CD8-positive, alpha-beta memory T cell (primary cell): ENCODE measurements at places on chromosomes 16 and 17.

DNA sequence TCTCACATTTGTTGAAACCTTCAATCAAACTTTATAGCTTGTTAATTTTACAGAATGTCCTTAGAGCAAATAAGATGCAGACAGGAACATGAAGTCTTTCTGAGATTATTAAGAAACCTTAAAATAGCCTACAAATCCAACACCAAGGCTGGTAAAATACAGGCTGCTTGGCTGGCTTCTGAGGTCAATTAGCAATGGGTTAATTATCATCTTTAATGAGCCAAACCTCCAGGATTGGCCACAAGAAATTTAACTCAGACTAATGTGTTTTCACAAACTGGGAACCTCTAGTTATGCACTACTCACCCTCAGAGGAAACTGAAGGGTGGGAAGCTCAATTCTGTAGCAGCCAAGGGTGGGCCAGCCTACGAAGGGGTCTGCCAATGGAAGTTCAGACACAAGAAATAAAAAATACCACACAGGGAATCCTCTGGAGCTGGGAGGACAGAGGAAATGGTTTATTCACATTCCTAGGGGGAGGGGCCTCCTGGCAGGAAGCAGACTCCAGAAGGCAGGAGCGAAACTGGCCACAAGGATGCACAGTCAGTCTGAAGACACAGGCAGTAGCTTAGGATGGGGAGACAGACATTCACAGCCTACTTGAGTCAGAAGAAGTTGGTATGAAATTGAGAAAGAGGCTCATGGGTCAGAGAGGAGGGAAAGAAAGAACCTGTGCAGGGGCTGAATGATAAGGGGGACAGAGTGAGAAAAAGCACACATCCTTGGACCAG, 36.1 kb downstream of the HIC1 start:
- DNase-seq = no peak

GRCh38 chr17:80523054-80523744, 21.4 kb upstream of the RPTOR start:
- no peak for DNase-seq

DNA sequence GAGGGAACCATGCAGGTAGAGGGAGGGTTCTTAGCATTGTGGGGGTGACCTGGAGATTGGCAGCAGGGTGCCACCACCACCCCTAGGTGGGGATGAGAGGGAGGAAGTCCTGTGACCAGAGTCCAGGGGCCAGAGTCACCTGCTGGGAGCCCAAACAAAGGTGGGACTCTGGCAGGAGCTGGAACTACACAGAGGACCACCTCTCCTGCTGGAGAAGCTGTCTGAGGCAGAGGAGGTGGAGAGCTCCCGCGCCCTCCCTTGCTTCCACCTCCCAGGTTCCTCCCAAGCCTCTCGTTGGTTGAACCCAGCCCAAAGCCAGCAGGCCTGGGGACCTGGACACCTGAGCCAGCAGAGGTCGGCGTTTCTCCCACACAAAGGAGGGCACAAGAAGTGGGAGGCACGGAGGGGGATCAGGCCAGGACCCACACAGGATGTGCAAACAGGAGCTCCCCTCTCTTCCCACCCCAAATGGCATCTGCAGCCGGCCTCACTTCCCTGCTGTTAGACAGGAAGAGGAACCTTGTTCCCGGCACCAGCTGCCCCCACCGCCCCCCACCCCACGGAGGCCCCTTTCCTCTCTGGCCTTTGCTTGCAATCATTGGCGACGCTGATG, 154.6 kb downstream of the SEC14L1 start:
- no peak for DNase-seq

DNA sequence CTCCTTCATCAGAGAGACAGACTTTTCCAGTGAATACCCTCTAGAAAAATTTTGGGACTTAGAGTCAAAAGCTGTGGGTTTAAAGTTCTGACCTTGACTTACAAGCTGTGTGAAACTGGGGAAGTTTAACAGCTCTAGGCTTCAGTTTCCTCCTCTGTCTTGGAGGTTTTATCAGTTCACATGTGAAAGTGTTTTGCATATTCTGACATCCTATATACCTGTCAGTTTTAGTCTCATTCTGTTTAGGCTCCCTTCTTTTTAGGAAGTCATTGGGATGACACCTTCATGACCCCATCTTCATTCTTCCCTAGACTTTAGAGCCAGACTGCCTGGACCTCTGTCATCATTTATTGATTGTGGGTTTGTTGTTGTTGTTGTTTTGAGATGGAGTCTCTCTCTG, 44.4 kb downstream of the YPEL2 start:
- no peak for DNase-seq

- DNase-seq = peak; percentile 48
Measured at GRCh38 chr16:78122774-78123315, 23.4 kb downstream of the WWOX start.

DNA sequence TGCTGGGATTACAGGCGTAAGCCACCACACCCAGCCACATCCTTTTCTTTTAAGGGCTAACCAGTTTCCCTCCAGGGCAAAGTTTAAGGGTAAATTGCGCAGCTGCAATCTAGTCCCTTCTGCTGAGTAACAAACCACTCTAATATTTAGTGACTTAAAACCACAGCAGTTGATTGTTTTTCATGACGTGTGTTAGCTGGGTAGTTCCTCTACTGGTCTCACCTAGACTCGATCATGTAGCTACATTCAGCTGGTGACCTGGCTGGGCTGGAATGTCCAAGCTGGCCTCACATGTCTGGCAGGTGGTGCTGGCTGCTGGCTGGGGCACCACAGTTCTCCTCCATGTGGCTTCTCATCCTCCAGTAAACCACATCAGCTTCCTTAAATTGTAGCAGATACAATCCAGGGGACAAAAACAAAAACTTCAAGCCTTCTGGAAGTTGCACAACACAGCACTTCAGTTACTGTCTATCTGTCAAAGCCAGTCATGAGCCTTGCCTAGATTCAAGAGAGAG, 75.5 kb downstream of the GPRC5B start:
- no peak for DNase-seq

DNA sequence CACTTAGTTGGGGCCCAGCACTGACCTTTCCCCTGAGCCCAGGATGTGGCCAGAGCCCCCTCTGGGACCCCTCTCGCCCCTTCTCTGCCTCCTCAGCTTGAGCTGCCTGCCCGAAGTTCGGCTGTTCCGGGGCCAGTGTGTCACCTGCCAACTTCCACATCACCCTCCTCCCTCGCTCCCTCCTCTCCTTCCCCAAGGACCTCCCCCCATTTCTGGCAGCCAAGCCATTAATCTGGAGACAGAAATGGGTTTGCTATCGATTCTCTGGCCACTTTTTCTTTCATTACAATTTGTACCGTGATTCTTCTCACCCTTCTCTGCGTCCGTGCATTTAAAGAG, 8.8 kb upstream of the ADAM11 start:
- no peak for DNase-seq

DNA sequence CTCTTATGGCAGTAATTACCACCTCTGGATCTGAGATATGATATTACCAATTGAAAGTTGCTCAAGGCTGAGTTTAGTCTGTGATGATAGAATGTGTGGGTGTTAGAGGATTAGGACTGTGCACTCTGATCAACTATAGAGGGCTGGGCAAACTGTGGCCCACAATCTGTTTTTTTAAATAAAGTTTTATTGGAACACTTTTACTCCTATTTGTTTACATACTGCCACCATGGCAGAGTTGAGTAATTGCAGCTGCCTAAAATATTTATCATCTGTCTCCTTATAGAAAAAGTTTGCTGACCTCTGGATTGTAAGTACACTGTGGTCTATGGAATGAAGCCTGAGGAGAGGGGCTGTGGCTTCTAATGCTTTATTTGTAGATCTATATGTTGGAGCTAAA, 71.5 kb upstream of the N4BP1 start:
- no peak for DNase-seq

DNA sequence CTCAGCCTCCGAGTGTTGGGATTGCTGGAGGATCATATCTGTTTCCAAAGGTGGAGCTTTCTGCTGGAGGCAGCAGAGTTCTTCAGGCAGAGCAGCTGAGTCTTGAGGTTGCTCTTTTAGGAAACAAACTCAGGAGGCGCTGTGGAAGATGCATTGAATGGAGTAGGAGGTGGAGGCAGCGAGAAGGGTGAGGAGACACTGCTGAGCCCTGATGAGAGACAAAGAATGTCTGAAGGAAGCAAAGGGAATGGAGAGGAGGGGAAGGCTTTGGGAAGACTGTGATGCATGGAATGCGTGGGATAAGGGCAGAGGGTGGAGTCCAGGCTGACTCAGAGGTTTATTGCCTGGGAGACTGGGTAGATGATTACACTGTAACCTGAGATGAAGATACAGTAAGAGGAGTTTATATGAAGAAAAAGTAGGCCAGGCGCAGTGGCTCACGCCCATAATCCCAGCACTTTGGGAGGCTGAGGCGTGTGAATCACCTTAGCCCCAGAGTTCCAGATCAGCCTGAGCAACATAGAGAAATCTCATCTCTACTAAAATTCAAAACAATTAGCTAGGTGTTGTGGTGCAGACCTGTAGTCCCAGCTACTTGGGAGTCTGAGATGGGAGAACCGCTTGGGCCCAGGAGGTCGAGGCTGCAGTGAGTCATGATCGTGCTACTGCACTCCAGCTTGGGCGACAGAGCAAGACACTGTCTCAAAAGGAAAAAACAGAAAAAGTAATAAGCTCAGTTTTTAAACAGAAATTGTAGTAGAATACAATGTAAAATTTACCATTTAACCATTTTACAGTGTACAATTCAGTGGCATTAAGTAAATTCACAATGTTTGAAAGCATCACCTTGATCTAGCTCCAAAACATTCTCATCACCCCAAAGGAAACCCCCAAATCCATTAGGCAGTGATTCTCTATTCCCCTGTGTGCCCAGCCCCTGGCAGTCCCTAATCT, 17.8 kb upstream of the TMEM219 start:
- no peak for DNase-seq

DNA sequence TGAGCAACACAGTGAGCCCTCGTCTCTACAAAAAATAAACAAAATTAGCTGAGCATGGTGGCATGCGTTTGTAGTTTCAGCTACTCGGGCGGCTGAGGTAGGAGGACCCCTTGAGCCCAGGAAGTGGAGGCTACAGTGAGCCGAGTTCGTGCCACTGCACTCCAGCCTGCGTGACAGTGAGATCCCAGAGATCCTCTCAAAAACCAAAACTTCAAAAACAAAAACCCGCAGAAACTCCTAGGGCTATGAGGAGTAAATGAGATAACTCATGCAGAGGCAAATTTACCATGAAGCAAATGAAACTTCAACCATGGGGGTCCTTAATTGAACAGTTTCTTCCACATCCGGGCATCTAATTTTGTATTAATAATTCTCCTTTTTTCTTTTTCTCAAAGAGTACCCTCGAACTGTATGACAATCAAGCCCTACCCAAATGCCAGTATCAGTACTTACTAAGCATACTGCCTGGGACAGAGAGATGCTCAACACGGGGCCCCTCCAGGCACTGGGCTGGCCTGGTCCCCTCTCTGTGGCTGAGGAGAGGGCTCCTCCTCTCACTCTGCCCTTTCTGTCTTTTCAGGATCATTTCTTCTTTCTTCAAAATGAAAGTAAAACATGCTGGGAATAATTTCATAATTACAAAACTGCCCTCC, 789 bp upstream of the PIPOX start:
- no peak for DNase-seq

- DNase-seq = no peak
Measured at GRCh38 chr16:48820379-48820778, 210.4 kb upstream of the N4BP1 start.

GRCh38 chr16:13391337-13391736, 489.9 kb downstream of the SHISA9 start:
- DNase-seq = no peak

GRCh38 chr16:56848029-56848936, 16.7 kb upstream of the SLC12A3 start:
- DNase-seq = no peak

DNA sequence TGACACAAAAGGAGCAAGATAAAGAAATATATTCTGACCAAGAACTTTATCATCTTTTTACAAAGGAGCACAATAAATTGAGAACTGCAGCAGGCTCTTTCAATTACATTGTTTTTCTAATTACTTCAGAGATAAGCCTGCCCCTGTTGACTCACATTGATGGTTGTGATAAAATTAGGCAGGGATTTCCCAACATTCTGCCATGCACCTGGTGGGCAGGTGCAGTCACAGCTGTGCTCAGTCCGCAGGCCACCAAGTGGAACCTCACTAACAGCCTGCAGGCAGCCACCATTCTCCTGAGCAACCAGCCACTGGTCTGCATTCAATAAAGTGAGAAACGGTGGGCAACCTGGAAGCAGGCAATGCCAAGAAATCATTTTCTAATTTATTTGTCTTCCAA, 5.1 kb downstream of the FANCA start:
- no peak for DNase-seq

GRCh38 chr17:62597920-62598319, 29.6 kb upstream of the MRC2 start:
- DNase-seq = no peak

- DNase-seq = no peak
Measured at GRCh38 chr16:30444231-30445148, 1.2 kb downstream of the SEPHS2 start.

- no peak for DNase-seq
Measured at GRCh38 chr17:73640691-73641090, 3.6 kb downstream of the SDK2 start.

DNA sequence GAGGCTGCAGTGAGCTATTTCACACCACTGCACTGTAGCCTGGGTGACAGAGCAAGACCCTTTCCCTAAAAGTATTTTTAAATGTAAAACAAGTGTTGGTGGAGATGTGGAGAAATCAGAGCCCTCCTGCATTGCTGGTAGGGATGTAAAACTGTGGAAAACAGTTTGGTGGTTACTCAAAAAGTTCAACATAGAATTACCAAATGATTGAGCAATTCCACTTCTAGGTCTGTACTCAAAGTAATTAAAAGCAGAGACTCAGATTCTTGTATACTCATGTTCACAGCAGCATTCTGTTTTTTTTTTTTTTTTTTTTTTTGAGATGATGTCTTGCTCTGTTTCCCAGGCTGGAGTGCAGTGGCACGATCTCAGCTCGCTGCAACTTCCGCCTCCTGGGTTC, 141.8 kb downstream of the PITPNC1 start:
- no peak for DNase-seq

GRCh38 chr17:16962804-16963203, 9.1 kb downstream of the TNFRSF13B start:
- DNase-seq = no peak

- DNase-seq = no peak
Measured at GRCh38 chr17:38658741-38659345, 15.9 kb downstream of the EPOP start.

DNA sequence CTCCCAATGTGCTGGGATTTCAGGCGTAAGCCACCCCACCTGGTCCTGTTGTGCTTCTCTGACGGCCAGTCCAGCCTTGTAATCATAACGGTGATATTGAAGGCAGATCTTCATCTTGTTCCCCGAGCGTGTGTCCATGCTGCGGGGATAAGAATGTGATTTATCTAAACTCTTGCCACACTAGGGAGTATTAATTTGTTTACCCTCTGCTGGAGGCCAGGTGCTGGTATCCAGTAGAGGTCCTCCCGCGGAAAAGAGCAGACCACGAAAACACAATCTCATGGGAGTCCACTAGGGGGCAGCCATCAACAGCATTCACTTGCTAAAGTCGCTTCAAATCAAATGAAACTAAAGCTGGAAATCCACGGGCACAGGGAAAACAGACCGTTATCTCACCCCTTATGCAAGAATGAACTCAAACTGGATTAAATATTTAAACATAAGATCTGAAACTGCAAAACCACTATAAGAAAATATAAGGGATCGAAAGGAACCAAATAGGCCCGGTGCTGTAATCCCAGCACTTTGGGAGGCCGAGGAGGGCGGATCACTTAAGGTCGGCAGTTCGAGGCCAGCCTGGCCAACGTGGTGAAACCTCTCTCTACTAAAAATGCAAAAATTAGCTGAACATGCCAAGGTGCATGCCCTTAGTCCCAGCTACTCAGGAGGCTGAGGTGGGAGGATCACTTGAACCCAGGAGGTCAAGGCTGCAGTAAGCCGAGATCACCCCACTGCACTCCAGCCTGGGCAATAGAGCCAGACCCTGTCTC, 22.3 kb upstream of the RBBP6 start:
- DNase-seq = peak; percentile 79
